NCI-H2081 treated with DMSO at 0.1 percent for 48 hours (cell line): ENCODE measurements at places on chromosomes 1 and 21.

DNA sequence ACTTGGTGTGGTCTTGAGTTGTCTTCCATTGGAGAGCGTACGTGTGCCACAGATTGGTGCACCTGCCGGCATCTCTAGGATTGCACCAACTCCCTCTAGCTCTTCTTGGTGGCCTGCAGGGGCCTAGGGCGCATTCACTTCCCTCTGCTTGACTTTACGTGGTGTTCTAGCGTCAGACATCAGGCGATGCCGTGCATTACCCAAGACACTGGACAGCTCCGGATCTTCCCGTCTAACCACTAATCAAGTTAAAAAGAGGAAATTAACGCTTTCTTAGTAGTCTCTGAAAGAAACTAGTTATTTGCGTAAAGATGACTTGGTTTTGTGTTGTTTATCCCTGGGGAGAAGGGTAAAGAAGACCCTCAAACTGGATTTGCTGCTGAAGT lies 510 bp upstream of the IL10RB start:
- no peak for DNase-seq

DNA sequence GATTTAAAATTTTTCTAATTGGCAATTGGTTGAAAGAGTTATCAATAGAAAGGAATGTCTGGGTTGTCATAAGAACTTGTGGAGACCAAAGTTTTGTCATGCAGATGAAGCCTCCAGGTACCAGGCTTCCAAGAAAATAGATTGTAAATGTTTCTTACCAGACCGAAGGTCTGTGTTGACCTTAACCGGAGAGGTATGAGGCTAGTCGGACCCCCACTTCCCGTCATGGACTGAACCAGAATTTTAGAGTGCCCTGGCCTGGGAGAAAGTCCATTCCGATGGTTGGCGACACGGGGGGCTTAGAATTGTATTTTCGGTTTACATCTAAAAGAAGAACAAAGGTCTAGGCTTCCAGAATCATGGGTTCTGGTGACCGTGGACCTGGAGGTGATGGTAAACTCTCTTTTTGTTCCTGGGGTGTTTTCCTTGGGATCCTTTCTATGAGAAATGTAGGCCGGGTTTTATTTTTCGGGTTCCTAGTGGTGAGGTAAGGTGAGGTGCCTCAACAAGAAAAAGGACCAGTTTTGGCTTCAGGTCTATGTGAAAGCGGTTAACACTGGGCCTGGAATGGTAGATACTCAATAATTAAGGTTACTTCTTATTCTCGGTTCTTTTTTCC lies 405 bp upstream of the UHMK1 start:
- no peak for DNase-seq

DNA sequence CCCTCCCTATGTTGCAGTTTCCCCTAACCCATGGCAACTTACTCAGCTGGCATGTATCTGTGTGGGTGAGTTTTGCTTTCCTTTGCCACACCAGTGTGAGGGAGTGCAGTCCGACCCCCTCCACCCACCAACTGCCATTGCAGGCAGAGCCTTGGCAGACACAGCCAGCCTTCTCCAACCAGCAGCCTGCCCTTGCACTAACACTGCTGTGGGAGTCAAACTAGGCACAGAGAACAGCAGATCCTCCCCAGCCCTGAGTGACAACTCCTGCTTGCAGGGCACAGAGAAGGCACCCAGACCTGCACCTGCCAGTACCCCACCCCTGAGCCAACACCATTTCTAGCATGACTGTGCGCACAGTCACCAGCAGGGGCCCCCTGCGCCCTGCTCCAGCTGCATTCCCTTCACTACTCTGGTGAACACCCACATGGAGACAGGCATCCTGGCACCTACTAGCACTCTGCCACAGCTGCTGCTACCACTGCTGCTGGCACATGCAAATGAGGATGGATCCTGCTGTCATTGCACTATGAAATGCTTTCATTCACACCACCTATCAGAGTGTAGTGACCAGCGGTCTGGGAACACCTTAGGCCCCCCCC lies 98.4 kb downstream of the MAGI3 start:
- DNase-seq = no peak

DNA sequence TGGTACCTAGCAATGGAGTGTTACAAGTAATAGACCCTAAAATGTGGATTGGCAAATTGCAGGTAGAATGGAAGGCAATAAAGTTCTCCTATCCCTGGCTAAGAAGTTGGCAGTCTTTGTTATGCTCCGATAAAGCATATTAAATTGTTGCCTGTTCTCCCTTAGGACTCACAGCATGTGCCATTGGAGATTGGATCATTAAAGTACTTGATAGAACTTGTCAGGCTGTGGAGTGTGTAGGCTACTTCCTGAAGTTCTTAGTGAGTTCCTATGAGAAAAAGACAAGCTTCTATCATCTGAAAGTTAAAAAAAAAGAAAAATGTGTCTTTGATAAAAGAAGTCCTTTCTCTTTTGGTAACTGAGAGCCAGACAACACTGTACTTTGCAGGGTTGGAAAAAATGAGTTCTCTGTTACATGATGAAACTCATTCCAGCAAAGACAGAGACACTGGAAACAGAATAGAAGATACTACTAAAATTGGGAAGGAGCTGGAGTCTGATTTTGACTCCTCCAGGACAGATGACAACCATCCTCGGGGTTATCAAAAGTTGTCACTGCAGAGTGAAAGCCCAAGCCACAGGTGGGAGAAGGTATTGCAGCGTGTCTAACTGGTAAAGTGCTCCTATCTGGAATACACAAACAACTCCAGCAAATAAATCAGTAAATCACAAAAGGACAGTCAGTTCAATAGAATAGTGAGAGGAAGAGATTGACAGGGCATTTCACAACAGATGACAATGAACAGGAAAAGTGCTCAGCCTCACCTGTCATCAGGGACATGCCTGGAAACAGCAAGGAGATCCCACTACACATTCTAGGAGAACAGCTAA lies 87.5 kb upstream of the WDR26 start:
- DNase-seq = no peak

DNA sequence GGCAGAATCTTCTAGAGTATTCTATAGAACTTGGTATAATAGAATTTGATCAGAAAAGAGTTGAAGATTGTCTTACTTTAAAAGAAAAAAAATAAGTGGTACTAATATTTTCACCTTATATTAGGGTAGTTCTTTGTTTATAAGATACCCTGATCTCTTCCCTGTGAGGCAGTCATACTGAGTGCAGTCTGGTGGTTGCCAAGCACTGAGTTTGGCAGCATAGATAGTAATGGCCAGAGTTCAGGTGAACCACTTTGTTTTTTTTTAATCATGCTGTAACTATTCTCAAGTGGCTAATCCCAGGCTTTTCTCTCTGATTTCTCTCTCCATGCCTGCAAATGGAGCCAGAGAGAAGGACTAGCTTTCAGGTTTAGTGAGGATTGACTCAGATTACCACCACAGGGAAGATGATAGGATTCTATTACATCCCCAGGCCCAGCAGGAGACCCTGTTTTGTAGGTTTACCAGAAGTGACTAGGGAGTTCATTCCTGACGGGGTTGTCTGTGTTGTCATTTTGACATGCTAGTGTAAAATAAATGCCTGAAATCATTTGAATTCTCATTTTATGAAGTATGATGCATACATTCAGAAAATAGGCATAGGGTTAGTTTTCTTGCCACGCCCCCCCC lies 16.7 kb downstream of the KDM1A start:
- DNase-seq = no peak

GRCh38 chr1:154736841-154737240 lies 128.9 kb upstream of the ADAR start:
- DNase-seq = no peak

GRCh38 chr21:19048098-19048672 lies 644.6 kb upstream of the TMPRSS15 start:
- DNase-seq = no peak

DNA sequence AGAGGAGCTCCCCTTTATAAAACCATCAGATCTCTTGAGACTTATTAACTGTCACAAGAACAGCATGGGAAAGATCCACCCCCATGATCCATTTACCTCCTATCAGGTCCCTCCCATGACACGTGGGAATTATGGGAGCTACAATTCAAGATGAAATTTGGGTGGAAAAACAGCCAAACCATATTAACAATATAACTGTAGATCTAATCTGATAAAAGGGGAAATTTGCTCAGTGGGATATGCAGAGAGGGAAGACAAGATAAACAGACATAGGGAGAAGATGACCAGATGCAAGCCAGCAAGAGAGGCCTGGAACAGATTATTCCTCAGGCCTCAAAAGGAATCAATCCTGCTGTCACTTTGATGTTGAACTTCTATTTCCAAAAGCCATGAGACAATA lies 841.5 kb downstream of the LRRIQ3 start:
- no peak for DNase-seq

DNA sequence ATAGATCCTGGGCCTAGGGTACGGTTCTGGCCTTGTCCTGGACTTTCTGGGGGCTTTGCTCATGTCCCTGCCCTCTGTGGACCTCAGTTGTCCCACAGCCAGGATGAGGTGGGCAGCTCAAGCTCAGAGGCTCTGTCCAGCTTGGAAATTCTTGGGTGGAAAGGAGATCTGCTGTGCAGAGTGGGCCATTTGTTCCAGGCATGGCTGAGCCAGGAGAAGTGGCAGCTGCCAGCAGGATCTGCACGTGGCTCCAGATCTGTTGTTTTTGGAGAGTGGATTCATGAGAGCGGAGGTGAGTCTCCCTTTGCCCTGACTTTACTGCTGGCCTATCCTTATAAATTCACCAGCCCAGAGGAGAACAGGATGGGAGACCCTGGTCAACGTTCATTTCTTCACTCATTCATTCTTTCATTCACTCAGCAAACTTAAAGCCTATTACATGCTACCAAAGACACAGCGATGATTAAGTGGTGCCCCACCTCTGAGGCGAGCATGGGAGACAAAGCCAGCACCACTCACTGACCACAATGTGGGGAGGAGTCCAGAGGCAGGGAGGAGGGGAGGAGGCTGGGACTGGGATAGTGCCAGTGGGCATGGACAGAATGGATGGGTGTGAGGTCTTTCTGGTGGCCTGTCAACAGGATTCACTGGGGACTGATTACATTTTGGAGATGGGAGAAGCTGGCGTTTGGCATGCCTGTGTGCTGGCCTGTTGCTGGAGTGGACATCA lies 205.1 kb downstream of the TRABD2B start:
- no peak for DNase-seq

GRCh38 chr1:178726545-178726944 lies 1.5 kb downstream of the RALGPS2 start:
- no peak for DNase-seq

DNA sequence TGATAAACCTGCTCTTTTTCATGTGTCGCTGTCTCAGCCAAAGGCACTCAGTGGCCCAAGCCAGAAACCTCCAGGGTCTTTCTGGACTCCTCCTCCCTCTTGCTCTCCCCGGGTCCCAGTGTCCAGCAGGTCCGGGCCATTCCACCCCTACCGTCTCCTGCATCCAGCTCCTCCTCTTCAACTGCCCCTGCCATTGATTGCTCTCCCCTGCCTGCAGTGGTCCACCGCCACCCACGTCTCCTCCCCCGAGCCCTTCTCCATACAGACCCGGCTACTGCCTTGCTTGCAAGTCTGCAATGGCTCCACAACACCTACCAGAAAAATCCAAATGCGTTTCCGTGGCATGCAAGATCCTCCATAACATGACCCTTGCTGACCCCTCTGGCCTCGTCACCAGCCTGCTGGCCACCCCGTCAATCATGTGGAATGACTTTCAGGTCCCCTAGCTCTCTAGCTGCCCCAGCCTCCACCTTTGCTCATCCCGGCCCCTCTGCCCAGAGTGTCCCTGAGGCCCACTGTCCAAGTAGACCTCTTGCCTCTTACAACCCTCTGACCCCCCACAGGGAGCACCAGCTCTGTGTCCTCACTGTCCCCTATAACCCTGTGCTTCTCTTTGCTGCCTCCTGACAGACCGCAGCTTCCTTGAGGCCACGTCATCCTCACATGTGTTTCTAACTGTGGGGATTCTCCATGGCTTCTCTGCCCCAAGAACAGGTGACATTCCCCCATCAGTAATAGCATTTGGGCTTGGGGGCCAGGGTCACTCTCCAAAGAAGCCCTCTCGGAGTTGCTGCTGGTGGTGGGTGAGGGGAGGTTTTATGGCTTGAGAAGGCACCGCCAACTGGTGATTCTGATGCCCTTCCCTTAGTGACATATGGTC lies 15.0 kb downstream of the CACNA1S start:
- no peak for DNase-seq

GRCh38 chr1:218916720-218917119 lies 257.0 kb upstream of the LYPLAL1 start:
- DNase-seq = no peak

- DNase-seq = no peak
These were observed 10.9 kb downstream of the LRP8 start for GRCh38 chr1:53316766-53317581.

DNA sequence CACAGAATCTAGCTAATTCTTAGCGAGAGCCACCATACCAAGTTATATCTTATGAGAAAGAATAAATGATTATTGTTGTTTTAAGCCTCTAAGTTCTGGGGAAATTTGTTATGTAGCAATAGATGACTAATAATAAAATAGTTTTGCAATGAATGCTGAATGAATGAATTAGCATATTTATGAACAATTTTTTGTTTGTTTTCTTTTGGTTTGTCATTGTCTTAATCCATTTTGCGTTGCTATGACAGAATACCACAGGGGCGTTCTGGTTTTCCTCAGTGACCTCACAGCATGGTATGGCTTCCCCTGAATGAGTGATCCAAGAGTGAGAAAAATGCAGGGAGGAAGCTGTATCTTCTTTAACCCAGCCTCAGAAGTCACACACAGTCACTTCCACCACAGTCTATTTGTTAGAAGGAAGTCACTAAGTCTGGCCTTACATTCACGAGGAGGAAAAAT lies 53.8 kb upstream of the HPDL start:
- no peak for DNase-seq

- DNase-seq = no peak
These were observed 15.0 kb upstream of the IFNGR2 start for GRCh38 chr21:33388188-33388587.

GRCh38 chr1:33541966-33542365 lies 69.5 kb downstream of the ZSCAN20 start:
- DNase-seq = no peak
